HEK293T (cell line): ENCODE measurements at places on chromosomes 12 and 14.
A peak's percentile ranks its signal among the peaks of the same experiment; 100 is the strongest.

GRCh38 chr14:101126731-101127130, 223.2 kb upstream of the RTL1 start:
- DNase-seq, result no peak

DNA sequence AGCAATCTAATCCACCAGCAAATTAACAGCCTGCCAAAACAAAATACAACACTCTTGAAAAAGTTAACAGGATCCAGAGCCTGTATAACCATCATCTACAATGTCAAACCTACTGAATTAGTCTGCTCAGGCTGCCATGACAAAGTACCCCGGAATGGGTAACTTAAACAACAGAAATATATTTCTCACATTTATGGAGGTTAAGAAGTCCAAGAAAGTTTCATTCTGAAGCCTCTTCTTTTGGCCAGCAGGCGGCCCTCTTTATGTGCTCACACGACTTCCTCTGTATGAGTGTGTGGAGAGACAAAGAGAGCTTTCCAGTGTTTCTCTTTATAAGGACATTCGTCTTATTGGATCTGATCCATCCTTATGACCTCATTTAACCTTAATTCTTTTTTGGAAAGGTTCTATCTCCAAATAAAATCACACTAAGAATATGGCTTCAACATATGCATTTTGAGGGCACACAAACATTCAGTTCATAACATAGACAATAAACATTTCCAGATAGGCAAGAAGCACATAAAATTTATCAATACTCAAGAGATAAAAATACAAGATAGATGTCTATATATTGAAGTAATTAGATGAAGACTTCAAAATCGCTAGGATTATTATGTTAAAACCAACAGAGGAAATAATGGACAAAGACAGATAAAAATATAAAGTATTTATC, 5.9 kb upstream of the RERG start:
- peak; percentile 39 for DNase-seq

DNA sequence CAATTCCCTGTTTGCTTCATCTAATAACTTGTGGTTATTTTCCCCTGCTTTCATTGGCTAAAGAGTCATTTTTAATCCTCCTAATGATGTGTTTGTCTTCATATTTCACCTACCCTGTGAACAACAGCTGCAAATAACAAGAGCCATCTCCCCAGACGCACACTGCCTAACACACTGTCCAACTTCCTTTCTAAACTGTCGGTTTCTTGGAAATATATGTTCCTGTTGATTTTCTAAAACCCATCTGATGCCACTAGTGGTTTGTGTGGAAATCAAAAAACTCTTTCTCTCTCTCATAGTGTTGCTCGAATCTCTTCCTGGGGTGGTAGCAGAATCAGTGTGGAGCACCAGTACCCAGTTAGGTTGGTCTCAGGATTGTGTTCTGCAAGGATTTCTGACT, 226.9 kb downstream of the EPS8 start:
- no peak for DNase-seq

- no peak for DNase-seq
Observed at GRCh38 chr14:65294816-65295215, 117.7 kb upstream of the FUT8 start.

DNA sequence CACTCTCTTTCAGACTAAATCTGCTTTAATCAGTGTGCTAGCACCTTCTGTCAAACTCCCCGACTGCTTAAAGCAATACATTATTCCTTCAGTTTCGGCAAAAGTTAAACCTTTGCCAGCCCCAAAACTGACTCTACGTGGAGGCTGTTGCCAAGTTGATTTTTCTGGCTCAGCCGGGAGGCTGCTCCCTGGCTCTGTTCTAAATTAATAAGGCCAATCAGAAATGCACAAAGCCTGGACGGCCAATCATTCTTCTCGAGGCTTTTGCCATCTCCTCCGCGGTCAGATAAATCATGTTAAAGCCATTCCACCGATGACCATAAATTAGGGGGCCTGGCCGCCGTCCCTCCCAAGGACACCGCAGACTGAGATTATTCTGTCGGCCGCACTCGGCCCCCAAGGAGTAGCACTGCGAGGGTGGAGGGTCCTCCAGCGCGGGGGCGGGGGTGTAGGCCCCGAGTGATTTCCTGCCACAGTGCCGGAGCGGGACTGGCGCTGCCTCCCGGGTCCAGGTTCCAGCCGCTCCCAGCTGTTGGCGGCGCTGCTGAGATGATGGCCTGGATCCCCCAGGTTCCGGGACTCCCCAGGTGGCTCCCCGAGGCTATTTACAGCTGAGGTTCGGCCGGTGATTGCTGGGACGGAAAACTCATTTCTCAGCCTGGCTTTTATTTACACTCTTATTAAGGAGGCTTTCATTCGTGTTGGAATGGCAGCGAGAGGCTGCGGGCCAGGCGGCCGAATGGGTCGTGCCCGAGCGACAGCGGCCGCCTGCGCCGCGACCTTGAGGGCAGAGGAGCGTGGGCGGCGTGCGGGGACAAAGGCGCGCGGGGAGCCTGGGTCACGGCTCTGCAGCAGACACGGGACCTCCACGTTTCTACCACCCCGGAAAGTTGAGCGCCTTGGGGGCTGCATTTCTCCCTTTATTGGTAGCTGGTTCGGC, 165.1 kb downstream of the MON2 start:
- DNase-seq, result no peak

DNA sequence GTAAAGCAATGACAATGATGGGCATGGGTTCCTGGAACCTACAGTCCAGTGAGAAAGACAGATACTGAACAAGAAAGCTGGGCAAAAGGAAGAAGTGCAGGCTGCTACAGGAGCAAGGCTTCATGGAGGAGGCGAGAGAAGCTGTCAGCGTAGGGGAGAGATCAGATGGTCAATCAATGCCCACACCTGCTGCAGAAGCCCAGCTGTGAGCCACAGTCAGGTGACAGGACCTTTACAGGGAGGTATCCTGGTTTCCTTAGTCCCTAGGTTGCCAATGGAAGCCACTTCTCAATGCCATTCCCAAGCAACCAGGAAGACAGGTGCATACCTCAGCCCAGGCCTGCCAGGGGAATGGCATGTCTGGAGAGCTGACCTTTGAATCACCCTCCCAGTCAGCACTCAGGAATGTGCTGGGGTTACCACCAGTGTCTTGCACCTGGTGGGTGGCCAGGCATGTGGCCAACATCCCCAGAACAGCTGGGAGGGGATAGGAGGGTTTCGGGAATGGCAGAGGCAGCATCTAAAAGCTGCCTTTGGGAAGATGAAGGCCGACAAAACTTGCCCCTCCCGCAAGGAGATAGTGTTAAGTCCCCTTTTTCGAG, 170.3 kb downstream of the TTC7B start:
- no peak for DNase-seq

GRCh38 chr12:12088761-12089160, 18.0 kb downstream of the BCL2L14 start:
- no peak for DNase-seq

DNA sequence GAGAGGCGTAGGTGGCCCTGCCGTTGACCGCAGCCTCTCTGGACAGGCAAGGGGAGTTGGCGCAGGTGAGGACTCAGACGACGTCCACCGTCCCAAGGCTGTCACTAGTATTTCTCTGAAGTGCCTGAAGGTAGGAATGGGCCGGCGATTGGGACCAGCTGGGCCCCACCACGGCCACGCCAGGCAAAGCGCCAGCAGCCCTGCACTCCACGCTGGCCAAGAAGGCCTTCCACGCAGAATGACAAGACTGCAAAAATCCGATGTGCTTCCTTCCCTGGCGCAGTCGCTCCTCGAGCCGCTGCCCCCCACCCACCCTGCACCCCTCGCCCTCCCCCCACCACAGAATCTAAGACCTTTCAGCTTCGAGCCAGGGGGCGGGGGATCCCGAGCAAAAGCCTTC, 17.3 kb upstream of the MLXIP start:
- no peak for DNase-seq

GRCh38 chr14:36507847-36508417, 12.1 kb downstream of the NKX2-1 start:
- no peak for DNase-seq

GRCh38 chr14:21913759-21914158, 240.1 kb upstream of the OR4E1 start:
- peak; percentile 66 for DNase-seq

- no peak for DNase-seq
Observed at GRCh38 chr14:83096092-83096491, 1562.4 kb upstream of the SEL1L start.

GRCh38 chr12:89752341-89752740, 43.7 kb upstream of the ATP2B1 start:
- no peak for DNase-seq

DNA sequence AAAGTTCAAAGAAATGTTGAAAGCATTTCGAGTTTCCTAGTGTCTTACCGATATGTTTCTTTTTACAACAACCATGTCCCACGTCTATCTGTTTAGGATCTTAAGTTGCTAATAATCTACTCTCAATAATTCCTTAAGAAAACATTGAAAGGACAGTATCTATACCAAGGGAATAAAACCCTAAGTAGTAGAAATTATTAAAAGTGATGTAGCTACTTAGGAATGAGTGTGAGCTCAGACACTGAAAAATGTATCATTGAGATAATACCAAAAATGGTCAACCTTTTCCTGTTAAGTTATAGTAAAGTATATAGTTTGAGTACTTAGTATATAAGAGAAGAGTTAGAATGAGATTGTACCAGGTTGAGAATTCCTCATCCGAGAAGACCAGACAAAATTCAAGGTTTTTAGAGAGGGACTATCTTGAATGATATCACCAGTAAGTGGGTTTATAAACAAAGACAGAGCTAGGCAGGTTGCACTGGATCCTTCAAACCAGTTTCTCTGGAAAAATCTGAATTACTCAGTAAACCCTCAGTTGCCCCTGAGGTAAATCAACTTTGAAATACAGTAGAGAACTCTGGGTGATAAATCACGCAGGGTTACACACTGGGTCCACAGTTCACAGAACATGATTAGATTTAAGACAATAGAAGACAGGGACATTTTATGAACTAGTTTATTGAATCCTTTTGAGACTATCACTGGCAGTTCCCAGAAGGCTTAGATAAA, 96.8 kb downstream of the ERGIC2 start:
- no peak for DNase-seq

GRCh38 chr14:55752580-55753390, 172.8 kb downstream of the KTN1 start:
- DNase-seq, result no peak

GRCh38 chr12:47718531-47718930, 6.8 kb downstream of the ENDOU start:
- no peak for DNase-seq

DNA sequence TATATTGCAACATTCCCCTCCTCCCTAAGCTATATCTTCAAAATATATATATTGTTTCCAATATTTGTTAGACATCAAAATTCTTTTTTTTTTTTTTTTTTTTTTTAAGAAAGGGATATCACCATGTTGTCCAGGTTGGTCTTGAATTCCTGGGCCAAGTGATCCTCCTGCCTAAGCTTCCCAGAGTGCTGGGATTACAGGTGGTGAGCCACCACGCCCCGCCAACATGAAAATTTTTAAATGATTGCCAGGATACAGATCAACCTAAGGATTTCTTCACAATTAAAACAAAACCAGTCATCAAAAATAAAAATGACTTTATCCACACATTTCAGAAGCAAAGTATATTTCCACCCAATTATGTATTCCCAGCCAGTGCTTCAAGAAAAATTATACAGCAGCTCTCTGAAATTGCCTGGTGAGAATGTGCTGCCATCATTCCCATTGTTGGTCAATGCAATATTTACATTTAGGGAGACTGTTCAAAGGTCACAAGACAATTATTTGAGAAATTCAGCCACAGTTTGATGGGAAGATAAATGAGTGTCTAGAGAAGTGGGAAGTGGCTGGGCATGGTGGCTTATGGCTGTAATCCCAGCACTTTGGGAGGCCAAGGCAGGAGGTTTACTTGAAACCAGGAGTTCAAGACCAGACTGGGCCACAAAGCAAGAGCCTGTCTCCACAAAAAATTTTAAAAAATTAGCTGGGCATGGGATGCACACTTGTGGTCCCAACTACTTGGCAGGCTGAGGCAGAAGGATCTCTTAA, 141.7 kb upstream of the AMIGO2 start:
- no peak for DNase-seq

GRCh38 chr12:52026263-52026662, 19.5 kb downstream of the TAMALIN start:
- DNase-seq, result no peak

GRCh38 chr12:99522456-99522855, 125.1 kb upstream of the GARIN6 start:
- DNase-seq, result no peak

DNA sequence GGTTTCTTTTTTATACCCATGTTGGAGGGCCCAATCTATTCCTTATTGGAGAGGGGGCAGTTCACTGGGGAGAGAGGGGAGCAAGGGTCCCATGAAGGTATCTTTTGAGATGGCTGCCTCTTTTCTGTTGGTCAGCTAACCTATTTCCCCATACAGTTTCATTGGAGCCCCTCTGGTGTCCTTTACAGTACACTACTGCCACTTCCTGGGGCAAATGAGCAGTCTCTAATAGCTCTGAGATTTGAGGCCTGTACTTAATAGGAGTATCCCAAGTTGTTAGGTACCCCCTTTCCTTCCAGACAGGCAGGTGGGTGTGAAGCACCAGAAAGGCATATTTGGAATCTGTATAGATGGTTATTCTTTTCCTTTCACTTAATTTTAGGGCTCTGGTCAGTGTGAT, 41.3 kb upstream of the RNU6-8 start:
- DNase-seq, result no peak

DNA sequence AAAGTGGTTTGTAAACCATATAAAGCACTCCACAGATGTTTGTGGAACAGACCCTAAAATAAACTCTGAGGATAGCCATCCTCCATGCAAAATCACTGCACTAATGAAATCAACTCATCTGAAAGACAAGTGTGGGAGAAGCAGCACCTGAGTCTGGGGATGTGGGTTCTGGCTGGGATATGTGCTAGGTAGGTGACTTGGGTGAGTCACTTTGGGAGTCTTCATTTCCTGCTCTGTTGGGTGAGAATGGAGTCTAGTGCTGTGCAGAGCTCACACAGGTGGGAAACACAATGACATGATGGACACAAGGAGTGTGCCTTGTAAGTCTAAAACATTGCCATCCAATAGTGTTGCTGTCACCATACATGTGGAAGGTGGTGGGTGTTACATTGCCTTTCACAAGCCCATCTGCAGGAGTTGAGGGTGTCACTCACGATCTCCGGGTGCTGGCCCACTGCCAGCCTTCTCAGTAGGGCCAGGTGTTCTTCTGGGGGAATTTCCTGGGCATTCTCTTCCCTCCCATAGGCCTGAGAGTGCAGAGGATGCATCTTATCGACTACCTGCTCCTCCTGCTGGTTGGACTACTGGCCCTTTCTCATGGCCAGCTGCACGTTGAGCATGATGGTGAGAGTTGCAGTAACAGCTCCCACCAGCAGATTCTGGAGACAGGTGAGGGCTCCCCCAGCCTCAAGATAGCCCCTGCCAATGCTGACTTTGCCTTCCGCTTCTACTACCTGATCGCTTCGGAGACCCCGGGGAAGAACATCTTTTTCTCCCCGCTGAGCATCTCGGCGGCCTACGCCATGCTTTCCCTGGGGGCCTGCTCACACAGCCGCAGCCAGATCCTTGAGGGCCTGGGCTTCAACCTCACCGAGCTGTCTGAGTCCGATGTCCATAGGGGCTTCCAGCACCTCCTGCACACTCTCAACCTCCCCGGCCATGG, 2.0 kb downstream of the SERPINA4 start:
- DNase-seq, result no peak

GRCh38 chr14:92679246-92679645, 69.2 kb downstream of the LGMN start:
- DNase-seq, result no peak

- DNase-seq, result no peak
Observed at GRCh38 chr12:6936636-6937480, 6.8 kb upstream of the RNU7-1 start.

GRCh38 chr12:113403435-113404415, at the start of gene SDS:
Gene SDS, minus strand, starts transcription at chr12:113403887. Its CDS starts 4,179 bp downstream, at chr12:113399708.
- no peak for DNase-seq

- peak; percentile 53 for DNase-seq
Observed at GRCh38 chr12:27549801-27550652, 26.0 kb downstream of the PPFIBP1 start.
